ENCODE measurements at places on chromosomes 13 and 19. TPM values are rescaled to one million over a fixed set of nuclear protein-coding genes. Genes with fewer than 3 reads are reported as not detected.

CYP4F12 gene
- 93.3 TPM for total RNA-seq

PCP2 gene
- total RNA-seq = 0.73 TPM

CEACAM4 gene
- 0.22 TPM for total RNA-seq

BRCA2 gene
- total RNA-seq = 1.7 TPM

AMER2 gene
- total RNA-seq = not detected

TSHZ3 gene
- 1.3 TPM for total RNA-seq

KLK5 gene
- not detected for total RNA-seq

ZNF229 gene
- 1.5 TPM for total RNA-seq

IZUMO4 gene
- 2.1 TPM for total RNA-seq

ZGLP1 gene
- 2.8 TPM for total RNA-seq

NOTCH3 gene
- 12.2 TPM for total RNA-seq

USPL1 gene
- 9.4 TPM for total RNA-seq

CD70 gene
- 0.64 TPM for total RNA-seq

CGB7 gene
- total RNA-seq = not detected

KIR3DL2 gene
- total RNA-seq = 0.15 TPM

ZNF565 gene
- total RNA-seq = 2.8 TPM

PSG1 gene
- not detected for total RNA-seq

EPN1 gene
- total RNA-seq = 235 TPM

REEP6 gene
- 4.1 TPM for total RNA-seq

ZNF681 gene
- 3.1 TPM for total RNA-seq

CLEC17A gene
- 0.15 TPM for total RNA-seq

All from left colon (tissue), 2 donors.